NCI-H1417 (cell line): ENCODE measurements at places on chromosomes 2 and 18.

DNA sequence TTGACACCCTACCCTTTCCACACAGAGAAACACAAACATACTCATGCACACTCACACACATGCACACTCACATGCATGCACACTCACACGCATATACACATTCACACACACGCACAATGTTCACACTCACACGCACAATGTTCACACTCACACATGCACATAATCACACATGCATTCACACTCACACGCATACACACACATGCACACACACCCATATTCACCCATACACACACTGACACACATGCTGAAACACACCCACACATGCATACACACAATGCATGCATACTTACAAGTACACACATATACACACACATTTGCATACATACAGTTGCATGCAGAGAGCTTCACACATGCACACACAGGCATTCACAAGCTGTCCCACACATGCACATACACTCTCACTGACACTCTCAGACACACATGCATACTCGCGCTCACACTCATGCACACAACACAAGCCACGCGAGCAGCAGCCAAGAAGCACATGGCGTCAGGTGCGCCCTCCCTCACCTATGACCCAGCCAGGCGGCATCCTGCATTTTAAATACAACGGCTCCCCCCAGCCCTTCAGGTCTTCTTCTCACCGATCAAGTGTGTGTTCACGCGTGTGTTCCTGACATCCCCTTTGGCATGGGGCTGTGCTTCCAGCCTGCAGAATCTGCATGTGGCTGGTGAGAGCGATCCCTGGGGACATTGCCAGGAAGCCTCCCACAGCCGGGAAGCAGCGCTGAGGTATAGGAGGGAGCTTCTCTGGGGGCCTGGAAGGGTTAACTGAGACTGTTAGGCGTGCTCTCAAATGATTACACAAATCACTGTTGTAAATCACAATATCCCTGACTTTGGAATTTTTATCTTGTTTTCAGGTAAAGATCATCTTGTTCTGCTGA is 195.1 kb downstream of the RTP5 start:
- no peak for DNase-seq

DNA sequence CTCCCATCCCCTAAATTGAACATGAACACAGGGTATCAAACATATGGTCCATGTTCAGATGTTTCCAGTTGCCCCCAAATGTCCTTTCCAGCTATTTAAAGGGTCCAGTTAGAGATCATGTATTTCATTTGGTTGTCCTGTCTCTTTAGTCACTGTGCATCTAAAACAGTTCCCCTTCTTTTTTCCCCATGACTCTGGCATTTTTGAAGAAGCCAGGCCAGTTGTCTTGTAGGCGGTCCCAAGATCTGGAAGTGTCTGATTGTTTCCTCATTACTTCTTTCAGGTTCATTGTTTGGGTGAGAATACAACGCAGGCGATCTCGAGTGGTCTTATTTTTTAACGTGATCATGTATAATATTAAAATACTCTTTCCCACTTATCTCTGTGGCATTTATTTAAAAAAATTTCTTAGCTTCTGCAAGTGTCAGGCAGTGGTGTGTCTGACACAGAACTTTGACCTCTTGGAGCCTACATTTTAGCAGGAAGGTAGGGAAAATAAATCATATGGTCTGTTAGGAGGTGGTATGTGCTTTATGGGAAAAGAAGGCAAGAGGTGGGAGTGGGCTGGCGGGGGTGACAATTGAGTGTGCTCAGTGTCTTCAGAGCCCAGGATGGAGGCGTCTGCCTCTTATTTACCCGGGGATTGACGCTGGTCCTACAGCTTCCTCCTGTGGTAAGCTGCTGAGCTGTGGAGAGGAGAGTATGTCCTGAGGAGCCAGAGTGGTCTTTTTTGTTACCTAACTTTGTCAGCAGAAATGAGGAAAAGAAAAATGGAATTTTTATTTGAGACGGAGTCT is 8.1 kb downstream of the RAB31 start:
- no peak for DNase-seq

DNA sequence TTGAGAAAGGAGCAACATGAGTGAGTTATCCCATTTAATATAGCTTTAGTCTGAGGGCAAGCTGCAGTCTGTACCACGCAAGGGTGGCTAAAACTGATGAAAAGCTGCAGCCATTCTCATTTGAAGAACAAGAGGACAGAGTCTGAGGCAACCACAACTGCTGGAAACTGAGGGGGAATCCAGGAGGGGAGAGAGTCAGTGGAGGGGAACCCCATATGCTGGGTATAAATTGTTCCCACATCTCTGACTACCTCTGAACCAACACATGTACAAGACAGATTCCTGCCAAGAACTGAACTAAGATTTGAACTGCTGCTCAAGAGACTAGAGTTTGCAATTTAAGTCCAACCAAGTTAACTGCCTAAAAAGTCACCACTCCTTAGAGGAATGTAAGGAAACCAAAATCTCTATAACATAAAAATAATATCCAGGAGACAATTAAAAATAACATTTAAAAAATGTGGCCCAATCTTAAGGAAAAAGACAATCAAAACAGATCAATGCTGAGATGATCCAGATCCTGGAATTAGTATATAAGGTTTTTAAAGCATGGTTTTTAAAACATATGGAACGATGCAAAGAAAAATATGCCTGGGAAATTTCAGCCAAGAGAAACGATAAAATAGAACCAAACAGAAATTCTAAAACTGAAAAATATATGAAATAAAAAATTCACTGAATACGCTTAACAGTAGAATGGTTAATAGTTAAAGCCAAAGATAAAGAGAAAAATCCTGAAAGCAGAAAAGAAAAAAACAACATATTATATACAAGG is 11.2 kb downstream of the CWC22 start:
- no peak for DNase-seq

DNA sequence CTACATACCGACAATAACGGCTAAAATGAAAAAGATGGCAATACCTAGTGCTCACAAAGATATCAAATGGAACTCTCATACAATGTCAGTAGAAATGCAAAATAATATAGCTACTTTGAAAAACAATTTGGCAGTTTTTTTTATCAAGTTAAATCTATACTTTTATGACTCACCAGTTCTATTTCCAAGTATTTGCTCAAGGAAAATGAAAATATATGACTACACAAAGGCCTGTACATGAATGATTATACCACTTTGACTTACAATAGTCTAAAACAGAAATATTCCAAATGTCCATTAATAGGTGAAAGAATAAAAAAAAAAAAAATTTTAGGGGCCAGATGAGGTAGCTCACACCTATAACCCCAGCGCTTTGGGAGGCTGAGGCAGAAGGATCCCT is 219.8 kb downstream of the ZRANB3 start:
- no peak for DNase-seq

DNA sequence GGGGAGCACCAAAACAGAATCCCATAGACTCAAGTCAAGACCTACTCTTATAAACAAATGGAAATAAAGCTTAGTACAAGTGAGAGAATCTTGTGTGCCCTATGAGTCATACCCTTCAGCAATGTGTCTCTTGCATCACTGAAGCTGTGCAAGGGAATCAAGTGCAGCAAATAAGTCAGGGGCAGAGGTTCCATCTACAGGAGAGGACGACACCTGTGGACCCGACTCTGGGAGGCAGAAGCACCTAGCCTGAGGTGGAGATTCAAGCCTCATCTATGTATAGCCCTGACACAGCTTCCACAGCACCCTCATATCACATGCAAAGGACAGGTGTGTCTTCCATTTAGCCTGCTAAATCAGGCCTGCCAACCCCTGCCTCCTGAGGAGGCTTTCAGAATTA is 298.2 kb downstream of the CNTNAP5 start:
- no peak for DNase-seq

- DNase-seq, result no peak
These were observed 64.5 kb downstream of the ANKRD44 start for GRCh38 chr2:197245829-197246804.

DNA sequence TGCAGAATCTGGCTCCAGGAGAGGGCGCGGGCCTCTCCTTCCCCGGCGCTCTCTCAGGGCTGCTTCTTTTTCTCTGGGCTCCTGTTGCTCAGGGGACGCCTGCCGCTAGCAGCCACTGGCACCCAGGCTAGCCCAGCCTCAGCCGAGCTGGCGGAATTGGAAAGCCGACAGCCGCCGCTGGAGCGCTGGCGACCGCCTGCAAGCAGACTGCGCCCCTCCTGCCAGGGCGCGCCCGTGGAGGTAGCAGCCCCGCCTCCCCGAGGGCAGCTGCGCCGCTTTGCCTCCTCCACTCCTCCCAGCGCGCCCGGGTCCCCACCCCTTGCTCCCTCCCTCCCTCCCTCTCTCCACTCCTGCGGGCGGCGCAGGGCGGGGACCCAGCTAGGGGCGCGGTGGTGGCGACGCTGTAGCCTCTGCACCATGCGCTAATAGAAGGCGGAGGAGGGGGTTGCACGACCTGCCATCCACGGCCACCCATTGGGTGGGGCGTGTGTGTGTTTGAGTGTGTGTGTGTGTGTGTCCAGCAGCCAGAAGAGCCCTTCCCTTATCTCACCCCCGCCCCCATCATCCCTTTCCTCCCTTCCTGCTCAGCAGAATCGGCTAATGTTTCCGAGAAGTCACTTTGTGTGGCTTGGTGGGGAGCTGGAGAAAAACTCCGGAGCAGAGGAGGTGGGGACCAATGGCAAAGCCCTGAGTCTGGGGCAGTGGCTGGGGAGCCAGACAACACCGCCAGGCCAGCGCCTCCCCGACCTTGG is at the start of gene SCN9A:
TSS of gene SCN9A (minus strand) at position 209 of the 752 bp plus-strand sequence. CDS start 64,188 bp downstream, outside the sequence.
- peak; percentile 74 for DNase-seq
